ENCODE measurements at places on chromosomes 4 and X. TPM values are rescaled to one million over a fixed set of nuclear protein-coding genes. Genes with fewer than 3 reads are reported as not detected.

Gene SEPTIN6
- total RNA-seq: 70.2 TPM

DNA sequence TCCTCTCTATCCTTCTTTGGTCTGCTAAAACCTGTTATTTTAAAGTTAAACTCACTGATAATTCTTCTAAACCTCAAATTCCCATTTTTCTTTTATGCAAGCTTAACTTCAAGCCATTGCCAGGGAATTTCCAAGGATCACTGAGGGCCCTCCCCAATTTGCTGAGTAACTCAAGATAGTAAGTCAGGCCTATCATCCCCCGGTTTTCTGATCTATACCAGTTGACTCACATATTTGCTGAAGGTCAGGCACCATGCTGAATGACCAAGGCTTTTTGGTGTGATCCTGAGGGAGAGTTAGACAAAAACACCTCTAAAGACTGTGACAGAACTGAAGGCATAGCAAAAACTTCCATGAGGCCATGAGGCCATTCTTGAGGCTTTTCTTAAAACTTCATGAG, 1301.9 kb downstream of the PCDH7 start:
- DNase-seq: no peak

DNA sequence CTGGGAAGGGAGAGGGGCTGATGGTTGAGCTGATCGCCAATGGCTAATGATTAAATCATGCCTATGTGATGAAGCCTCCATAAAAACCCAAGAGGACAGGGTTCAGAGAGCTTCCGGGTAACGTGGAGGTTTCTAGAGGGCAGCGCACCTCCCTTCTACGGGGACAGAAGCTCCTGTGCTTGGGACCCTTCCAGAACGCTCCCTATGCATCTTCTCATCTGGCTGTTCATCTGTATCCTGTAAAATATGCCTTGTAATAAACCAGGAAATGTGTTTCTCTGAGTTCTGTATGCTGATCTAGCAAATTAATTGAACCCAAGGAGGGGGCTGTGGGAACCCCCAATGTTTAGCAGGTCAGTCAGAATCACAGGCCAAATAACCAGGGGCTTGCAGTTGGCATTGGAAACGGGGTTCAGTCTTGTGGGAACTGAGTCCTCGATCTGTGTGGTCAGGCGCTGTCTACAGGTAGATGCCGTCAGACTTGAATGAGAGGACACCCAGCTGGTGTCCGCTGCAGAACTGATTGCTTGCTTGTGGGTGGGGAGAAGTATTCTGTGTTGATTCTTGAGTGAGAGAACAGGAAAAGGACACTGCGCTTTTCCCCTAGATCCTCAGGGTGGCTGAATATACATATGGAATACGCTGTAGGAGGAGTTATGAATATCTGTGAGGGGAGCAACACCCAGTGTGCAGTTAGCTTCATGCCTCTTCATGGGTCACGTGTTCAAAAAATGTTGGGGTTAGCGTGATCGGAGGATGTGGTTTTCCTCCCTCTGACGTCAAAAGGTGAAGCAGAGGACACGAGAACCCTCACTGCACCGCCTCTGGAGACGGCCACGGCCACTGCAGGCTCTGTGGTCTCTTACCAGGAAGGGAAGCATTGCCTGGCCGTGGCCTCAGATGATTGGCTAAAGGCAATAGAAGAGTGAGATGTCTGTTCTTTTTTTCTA, 29.2 kb downstream of the HTT-AS start:
- DNase-seq: no peak

DNA sequence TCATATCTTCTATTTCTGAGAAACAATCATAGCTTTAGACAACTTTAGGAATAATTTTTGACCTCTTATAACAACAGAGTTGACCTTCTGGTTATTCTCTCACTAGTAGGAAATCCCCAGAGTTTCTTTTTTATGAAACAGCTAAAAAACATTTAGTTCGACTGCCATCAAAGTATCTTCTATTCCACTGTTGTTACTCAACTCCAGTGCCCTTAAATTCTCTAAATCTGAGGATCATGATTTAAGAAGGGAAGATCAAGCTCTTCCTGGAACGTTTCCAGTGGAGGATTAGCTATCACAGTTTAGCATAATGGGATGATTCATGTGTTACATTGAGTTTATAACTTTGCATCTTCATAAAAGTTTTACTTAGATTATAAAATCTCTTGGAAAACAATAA, 134.9 kb upstream of the VEGFC start:
- DNase-seq: no peak

- DNase-seq: no peak
Measured at GRCh38 chr4:89551191-89551590, 243.6 kb upstream of the GPRIN3 start.

GRCh38 chr4:42871671-42872290, 20.7 kb upstream of the GRXCR1 start:
- DNase-seq: no peak

GRCh38 chr4:116016201-116016600, 902.8 kb upstream of the NDST4 start:
- no peak for DNase-seq

- no peak for DNase-seq
Measured at GRCh38 chr4:123990310-123990870, 593.8 kb downstream of the SPRY1 start.

GRCh38 chrX:45771114-45771513, 570.4 kb upstream of the DIPK2B start:
- no peak for DNase-seq

DNA sequence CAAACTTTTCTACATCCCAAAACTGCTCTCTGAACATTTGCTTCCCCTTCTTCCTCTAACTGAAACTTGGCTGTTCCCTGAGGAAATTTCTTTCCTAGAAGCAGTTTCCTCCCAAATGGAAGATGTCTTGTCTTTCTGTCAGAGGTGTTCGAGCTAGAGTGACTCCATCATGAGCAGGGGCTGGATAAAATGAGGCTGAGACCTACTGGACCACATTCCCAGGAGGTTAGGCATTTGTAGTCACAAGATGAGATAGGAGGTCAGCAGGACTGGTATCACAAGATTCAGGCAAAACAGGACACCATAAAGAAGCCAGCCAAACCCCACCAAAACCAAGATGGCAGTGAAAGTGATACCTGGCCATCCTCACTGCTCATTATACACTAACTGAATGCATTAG, 35.8 kb upstream of the PGRMC2 start:
- no peak for DNase-seq

DNA sequence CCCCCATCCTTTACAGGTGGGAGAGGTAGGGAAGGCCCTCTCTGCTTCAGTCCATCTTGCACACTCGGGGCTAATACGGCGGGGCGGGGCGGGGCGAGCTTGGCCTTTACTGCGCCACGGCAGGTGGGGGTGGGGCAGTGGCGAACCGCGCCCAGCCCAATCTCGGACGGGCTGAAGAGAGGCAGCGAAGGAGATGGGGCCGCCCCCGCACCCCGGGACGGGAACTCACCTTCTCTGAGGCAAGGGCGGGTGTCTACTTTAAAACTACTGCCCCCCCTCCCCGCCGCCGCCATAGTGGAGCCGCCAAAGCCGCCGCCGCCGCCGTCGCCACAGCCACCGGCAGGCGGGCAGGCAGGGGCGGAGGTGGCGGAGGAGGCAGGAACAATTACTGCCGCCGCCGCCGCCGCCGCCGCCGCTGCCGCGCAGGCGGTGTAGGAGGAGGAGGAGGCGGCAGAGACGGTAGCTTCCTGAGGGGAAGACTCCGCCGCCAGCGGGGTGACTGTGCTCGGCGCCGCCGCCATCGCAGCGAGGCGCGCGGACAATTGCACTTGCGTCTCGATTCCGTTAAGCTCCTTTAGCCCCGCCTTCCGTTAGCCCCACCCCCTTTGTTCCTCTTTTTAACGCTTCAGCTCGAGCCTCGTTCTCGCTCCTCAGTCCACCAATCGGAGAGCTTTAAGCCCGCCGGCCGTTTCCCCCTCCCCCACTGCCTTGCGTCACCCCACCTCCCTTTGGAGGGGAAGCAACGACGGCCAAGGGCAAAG, at the start of gene ZMAT1:
TSS of gene ZMAT1 (minus strand) at position 540 of the 761 bp plus-strand sequence. CDS start at position 521, 19 bp downstream.
- peak; percentile 84 for DNase-seq

GRCh38 chr4:47187608-47188007, 156.2 kb downstream of the GABRB1 start:
- DNase-seq: no peak

Gene CCDC110
- 0.94 TPM for total RNA-seq

Gene CXCL8
- 3.3 TPM for total RNA-seq

- DNase-seq: no peak
Measured at GRCh38 chr4:16353165-16353564, 126.9 kb upstream of the TAPT1 start.

DNA sequence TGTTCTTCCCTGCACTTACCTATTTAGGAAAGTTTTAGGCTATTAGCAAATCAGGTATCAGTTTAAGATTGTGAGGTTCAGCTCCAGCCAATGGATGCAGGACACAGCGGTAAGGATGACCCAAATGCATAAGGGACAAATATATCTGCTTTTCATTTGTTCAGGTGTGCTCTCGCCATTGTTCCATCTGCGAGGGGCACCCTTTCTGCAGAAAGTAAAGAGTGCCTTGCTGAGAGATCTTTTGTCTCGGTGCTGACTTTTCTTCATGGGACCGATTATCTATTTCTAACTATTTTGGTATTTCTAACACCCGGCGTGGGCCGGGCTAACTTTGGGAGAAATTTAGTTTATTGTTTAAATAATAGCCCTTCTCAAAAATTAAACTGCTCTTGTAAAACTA, 49.0 kb downstream of the CCDC149 start:
- DNase-seq: no peak

DNA sequence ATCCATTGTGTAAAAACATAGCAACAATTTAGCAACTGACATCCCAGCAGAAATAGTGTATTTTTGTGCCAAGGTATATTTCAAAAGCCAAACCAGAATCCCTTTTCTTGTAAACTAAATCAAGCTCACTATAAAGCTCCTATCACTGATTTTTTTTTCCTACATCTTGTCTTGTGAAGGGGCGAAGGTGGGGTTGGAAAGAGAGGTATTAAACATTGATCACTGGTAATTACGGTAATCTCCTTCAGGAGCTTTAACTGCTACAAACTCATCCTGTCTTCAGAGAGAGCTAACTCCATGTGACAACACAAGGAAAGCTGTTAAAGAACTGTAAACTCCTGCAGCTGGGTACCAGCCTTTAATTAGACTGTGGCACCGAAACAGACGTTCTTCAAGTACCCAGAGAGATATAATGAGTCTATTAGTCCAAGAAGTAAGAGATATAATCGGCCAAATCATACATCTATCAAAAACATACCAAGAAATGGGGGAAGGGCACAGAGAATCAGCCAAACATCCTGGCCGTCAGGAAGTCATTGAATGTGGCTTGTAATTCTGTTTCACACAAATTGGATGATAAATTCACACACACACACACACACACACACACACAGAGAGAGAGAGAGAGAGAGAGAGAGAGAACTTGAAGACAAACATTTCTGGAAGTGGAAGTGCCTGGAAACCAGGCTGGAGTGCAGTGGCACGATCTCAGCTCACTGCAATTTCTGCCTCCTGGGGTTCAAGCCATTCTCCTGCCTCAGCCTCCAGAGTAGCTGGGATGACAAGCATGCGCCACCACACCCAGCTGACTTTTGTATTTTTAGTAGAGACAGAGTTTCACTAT, 111.9 kb upstream of the PPARGC1A start:
- DNase-seq: no peak

Data from type B pancreatic cell (in vitro differentiated cells).